ENCODE measurements at places on chromosomes 6 and 20.

DNA sequence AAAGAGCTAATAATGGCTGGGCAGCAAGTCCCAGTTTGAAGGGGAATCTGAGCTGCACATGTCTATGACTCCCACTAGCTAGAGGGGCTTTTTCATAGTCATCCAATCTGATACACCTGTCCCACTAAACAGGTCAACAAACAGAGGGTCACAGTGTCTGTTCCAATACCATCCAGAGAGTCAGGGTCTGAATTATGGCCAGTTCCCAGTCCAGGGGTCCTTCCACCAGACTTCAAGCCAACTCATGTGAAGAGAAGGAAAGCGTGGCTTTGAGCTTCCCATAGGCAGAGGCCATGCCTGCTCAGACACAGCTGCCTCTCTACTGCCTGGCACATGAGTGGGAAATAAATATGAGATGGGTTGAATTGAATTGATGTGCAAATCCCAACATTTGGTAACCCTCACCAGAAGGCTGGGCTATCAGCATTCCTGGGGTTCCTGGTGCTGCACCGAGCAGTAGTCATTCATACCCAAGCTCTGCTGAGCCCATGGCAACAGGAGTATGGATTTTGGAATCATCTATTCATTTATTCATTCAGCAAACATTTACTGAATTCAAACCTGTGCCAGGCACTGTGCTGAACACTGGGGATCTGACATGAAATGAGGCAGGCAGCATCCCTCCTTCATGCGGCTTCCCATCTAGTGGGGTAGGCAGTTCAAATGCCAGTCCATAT, 17.2 kb downstream of the TP53RK start:
- DNase-seq = no peak

GRCh38 chr6:5782783-5783547, 223.8 kb downstream of the NRN1 start:
- DNase-seq = no peak

GRCh38 chr20:46289432-46289831, 18.9 kb downstream of the CDH22 start:
- DNase-seq = no peak

DNA sequence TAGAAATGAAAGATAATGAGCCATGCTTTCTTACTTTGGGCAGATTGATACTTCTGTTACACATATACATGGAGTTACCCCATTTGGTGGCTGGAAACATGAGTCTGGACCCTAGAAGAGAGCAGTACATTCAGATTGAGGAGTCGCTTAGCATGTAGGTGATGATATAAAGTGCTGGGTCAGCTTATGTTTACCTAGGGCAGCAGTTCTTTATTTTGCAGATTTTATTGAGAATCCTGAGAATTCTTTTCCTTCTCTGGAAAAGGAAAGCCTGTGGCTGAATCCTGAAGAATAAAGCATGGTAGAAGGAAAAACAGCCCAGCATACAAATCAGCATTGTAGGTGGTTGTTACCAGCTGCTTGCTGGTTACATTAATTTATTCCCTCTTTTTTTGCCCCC, 91.2 kb downstream of the SMAP1 start:
- no peak for DNase-seq

GRCh38 chr6:1348675-1349074, 36.8 kb downstream of the FOXQ1 start:
- DNase-seq = no peak

DNA sequence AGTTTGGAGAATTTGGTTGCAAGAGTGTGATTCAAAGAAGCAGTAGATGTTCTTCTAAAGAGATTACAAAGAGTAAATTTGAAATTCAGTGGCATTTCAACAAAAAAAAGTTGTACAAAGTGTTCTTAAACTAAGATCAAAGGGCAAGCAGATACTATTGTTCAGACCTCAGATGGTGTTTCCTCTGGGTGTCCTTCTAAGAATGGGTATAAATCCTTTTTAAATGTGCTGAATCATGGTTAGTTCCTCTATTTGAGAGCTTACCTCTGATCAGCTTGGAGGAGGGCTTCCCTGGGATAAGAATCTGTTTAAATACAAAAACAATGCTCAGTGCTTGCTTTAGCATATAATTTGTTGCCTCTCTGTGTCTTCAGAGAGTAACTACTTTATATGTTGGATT, 6.3 kb downstream of the BMP6 start:
- DNase-seq = no peak

DNA sequence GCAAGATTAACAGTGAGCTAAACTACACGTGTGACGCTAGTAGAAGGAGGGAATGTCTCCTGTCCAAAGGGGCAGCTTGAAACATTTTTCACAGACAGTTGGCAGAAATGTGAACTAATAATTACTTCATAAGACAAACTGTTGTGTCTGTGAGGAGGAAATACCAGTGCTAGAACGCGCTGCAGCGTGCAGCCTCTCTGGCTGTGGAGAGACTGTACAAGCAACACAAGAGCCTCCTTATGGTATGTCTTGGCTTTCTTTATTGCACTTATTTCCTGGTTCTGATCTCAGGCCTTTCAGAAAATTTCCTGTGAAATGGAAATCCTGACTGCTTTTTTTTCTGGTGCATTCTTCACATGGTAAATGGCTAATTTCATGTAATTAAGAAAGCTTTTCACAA, 25.3 kb upstream of the TIAM2 start:
- DNase-seq = no peak

GRCh38 chr6:7215798-7216231, 97.2 kb downstream of the SSR1 start:
- no peak for DNase-seq

DNA sequence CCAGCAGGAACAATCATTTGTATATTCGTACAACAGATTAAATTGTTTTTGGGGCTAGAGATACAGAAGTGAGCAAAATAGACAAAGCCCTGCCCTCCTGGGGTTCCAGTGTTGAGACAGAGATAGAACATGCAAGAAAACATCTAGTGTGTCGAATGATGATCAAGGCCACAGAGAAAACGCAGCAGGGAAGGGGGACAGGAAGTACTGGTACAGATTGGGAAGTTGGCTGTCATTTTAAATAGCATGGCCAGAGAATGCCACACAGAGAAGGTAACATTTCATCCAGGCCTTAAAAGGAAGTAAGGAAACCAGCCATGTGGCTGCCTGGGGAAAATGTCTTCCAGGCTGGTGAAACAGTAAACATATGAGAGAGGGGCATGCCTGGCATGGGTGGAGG, 202.6 kb upstream of the MYLIP start:
- DNase-seq = no peak

GRCh38 chr6:140789466-140789865, 1343.3 kb upstream of the GJE1 start:
- no peak for DNase-seq

- no peak for DNase-seq
Measured at GRCh38 chr20:34047917-34048316, 54.2 kb downstream of the RALY start.

DNA sequence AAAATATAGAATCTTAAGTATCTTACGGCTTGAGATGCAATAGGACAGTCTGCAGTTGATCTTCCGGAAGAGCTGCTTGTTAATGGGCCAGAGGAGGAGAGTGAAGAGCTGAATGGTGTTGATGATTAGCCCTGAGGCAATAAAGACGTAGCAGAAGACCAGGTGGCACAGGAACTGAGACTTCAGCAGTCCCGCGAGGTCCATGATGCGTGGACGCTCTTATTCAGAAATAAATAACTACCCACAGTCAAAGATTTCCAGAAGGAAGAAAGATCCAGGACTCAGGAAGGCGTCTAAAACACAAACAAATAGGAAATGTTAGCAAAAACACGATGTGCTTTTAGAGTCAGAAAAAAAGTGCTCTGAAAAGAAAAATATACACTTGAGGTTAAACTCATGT, 41.9 kb downstream of the AGPAT4 start:
- DNase-seq = no peak

DNA sequence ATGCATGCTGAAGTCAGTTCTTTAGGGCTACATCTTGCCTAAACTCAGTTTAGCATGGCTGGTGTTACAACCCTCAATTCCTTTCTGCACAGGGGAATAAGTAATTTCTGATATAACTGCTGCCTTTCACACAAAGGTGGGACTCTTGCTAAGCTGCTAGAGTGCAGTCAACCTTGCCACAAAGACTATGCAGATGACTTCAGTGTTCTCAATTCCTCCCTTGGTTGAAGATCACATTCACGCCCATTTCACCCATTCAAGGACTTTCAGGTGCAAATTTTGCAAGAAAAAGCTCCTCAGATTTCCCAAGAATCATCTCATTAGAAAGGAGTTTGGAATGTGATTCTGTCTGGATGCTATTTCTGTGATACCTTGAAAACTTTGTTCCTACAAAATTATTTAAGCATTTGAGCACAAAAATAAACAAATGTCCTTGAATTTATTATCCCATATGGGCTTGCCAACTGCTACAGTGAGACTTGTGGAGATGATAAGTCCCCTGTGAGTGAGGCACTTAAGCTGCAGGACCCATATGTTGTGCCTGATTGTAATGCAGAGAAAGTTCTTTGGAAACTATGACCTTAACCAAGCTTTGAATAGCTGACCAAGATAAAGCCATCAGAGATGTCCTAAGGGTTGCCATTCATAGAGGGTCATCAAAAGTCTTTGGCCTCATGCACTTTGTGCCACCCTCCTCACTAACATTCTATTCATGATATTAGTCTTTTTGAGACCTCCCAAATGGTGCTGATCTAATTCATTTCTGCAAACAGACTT, 111.8 kb downstream of the PLCB4 start:
- DNase-seq = no peak

GRCh38 chr20:63461104-63461763, 11.2 kb downstream of the KCNQ2 start:
- no peak for DNase-seq

- DNase-seq = no peak
Measured at GRCh38 chr20:50838322-50838625, 43.4 kb downstream of the BCAS4 start.

GRCh38 chr6:165117121-165117520, 192.3 kb downstream of the C6orf118 start:
- DNase-seq = no peak

DNA sequence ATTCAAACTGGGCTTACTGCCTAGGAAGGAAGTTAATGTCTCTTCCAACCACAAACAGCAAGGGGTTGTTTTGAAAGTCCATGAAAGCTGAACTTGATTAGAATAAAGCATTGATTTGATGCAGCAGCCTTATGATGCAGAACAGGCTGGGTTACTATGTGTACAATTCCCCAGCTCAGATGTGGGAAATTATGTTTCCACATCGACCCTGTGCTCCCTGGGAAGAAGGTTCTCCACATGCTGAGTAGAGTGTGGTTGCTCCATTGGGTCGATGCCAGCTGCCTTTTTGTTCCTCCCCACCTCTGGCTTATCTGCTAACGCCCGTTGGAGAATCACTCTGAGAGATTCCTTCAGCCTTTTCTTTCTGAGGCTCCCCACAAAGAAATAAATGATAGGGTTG, 1.2 kb downstream of the MAS1L start:
- no peak for DNase-seq

GRCh38 chr6:14431385-14432330, 314.1 kb downstream of the CD83 start:
- DNase-seq = no peak

DNA sequence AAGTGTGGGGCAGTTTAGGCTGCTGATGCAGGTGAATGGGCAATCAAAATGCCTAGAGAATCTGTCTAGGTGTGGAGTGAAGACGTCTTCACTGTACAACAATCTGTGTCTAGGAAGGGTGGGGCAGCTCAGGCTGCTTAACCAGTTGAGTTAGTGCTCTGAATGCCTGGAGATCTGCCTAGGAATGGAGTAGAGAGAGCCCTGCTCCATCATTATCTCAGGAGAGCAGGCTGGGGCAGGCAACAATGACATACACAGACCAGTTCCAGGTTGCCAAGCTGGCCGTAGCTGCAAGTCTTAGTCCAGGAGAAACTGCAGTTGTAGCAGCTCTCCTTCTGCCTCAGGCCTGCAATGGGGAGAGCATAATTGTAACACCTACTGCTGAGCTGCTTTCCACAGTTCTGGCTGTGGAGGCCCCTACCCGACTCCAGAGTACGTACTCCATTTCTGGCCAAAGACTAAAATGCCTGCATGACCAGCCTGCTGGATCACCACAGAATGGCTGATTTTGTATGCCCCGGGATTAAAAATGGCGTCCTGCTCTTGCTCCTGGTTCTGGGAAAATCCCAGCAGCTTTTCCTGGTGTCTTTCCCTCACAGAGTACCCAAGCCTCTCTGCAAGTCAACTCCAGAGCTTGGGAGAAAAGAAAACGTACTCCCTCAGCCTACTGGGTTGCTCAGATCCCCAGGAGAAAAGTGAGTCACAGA, 545.4 kb downstream of the ADGRB3 start:
- no peak for DNase-seq

DNA sequence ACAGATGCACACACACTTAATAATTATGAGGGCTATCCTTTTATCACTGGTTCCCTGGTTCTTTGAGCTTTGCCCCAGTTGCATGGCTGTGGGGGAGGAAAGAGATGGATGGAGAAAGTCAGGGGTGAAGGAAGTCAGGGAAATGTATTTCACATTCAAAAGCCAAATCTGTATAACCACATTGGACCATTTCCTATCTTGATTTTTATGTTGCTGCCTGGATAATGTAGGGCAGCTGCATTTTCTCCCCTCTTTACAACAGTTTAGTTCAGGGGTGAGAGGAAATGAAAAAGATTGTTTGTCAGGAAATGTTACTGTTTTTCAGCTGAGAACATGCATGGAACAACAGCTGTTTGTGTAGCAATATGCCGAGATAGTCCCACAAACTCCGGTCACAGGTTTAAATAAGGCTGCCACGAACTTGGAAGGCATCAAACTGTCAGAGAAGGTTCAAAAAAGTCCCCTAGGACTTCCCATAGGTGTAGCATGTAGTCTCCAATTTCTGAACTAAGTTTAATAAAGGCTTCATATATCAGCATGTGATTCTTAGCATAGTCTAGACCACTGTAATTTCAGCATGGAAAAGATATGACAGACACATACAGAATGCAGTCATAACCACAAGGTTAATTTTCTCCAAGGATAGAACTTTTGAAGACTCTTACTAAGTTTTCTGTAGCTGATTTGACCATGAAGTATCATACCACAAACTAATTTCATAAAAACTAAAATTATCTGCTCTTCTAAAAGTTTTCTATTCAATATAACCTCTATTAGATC, 82.1 kb upstream of the COL21A1 start:
- DNase-seq = no peak

- DNase-seq = no peak
Measured at GRCh38 chr20:13458860-13459451, 179.8 kb downstream of the TASP1 start.

DNA sequence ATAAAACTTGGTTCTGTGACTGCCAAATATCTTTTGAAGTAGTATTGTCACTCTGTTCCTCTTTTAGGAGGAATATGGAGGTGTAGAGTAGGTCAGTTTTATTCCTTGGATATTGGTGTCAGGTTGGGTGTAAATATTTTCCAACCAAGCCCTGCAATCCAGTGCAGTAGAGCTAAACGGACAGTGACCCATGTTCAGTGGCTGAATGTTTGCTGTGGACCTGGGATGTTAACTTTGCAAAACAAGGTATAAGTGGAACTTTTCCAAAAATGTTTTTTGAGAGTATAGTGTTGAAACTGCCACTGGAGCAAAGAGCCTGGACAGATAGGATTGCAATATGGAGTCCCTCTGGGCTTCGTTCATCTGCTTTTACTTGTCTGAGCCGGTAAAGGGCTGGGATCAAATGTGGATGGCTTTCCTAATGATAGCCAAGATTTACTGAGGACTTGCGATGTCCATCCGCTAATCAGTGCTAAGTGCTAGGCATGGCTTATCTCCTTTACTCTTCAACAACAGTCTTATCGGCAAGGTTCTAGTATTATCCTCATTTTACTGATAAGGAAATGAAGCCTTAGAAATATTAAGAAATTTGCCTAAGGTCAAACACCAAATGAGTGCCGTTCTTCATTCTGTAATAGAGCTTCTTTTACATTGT, 69.0 kb upstream of the BACH2 start:
- no peak for DNase-seq

- no peak for DNase-seq
Measured at GRCh38 chr6:18445228-18445627, 58.1 kb downstream of the RNF144B start.

- DNase-seq = no peak
Measured at GRCh38 chr20:32522776-32523612, 62.1 kb downstream of the NOL4L start.
